ENCODE measurements at places on chromosomes 7 and 10. TPM values are rescaled to one million over a fixed set of nuclear protein-coding genes. Genes with fewer than 3 reads are reported as not detected.

The OR6B1 gene
- not detected for total RNA-seq

DNA sequence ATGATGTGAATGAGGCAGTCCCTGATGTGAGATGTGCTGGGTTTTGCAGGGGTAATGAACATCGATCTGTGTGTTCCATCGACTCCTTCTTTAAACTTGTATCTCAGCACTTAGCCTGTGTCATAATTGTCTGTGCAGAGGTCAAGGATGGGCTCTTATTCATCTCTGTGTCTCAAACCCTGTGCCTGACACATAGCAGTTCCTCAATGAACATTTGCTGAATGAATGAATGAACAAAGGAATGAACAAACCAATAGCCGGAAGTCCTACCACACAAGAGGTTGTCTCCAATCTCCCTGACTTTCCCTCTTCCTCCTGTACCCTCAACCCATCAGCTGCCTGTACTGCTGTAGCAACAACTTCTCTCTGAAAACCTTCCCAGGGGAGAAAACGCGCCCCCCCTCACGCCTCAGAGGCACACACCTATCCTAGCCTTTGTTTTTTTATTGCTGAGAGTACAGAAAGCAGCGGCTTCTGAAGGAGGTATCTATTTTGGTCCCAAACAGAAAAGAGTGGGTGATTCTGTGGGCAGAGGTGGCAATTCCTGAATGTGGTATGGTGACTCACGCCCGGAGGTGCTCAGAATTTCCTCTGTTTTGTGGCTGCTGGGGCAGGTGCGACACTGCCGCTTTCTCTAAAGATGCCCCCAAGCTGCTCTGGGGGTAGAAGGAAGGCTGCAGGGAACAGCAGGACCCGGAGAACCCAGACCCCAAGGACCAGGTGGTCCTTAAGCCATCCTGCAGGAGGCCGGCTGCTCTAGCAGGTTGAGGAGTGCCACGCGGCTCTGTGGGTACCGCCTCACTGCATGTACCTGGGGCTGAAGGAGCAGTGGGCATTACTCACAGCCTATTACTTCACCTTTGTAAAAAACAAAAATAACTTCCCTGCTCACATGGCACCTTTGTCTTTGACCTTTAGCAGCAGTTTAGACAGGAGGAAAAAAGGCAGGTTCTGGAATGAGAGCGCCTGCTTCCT is 9.6 kb downstream of the IL2RA start:
- peaks cover 3% of the 10 kb centered on the region for H3K4me1 ChIP-seq
- H3K4me3 ChIP-seq = no peak overlapping the region
- no peak overlapping the region for H3K27ac ChIP-seq
- no peaks in the 10 kb centered on the region for H3K27me3 ChIP-seq
- DNase-seq = no peak

The AGR2 gene
- total RNA-seq = 25.2 TPM

GRCh38 chr7:142478479-142479220 is 220.8 kb upstream of the PRSS58 start:
- H3K27ac ChIP-seq = no peak overlapping the region
- no peak overlapping the region for H3K4me3 ChIP-seq
- H3K36me3 ChIP-seq = no peaks in the 10 kb centered on the region
- no peaks in the 10 kb centered on the region for H3K4me1 ChIP-seq

The SUN3 gene
- not detected for total RNA-seq

DNA sequence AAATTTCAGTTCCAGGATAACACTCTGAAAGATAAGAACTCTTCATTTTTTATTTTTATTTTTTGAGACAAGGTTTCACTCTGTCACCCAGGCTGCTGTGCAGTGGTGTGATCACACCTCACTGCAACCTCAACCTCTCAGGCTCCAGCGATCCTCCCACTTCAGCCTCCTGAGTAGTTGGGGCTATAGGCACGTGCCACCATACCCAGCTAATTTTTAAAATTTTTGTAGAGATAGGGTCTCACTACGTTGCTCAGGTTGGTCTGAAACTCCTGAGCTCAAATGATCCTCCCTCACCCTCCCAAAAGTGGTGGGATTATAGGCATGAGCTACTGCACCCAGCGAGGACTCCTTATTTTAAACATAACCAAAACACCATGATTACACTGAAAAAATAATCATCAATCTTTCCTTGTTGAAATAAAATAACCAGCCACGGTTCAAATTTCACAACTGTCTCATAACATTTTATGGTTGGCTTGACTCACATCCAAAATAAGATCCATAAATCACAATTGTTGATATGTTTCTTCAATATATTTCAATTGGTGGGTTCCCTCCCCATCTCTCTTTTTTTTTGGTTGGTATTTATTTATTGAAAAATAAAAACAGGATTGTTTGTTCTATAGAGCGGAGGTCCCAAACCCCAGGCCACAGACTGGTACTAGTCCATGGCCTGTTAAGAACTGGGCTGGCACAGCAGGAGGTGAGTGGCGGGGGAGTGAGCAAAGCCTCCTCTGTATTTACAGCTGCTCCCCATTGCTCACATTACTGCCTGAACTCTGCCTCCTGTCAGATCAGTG is 60.1 kb upstream of the FAM171A1 start:
- peaks cover 51% of the 10 kb centered on the region for H3K4me1 ChIP-seq
- no peak overlapping the region for H3K4me3 ChIP-seq
- H3K36me3 ChIP-seq = no peaks in the 10 kb centered on the region
- no peaks in the 10 kb centered on the region for H3K27me3 ChIP-seq

The AKR1C4 gene
- total RNA-seq = not detected

The GNAI1 gene
- 11.1 TPM for total RNA-seq

DNA sequence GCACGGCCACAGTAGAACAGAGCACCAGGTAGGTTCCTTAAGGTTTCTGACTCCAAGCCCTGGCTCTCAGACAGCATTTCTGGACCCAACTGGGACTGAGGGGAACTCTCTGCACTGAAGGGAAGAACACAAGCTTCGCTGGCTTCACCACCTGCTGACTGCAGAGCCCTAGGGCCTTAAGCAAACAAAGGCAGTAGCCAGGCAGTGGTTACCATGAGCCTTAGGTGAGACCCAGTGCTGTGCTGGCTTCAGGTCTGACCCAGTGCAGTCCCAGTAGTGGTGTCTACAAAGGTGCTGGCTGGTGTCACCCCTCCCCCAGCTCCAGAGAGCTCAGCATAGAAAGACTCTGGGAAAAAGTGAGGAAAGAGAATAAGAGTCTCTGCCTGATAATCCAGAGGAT is 59.5 kb downstream of the SIRT1 start:
- no peaks in the 10 kb centered on the region for H3K4me1 ChIP-seq
- H3K4me3 ChIP-seq = no peak overlapping the region
- H3K27ac ChIP-seq = no peak overlapping the region
- H3K36me3 ChIP-seq = peaks cover 22% of the 10 kb centered on the region
- no peak for DNase-seq

The NPY4R2 gene
- not detected for total RNA-seq

GRCh38 chr7:7554649-7555575 is 11.8 kb upstream of the MIOS start:
- no peaks in the 10 kb centered on the region for H3K27me3 ChIP-seq
- no peak overlapping the region for H3K4me3 ChIP-seq
- DNase-seq = no peak
- H3K36me3 ChIP-seq = no peaks in the 10 kb centered on the region

- no peaks in the 10 kb centered on the region for H3K36me3 ChIP-seq
- H3K27me3 ChIP-seq = no peaks in the 10 kb centered on the region
- no peak for DNase-seq
- H3K4me1 ChIP-seq = peaks cover 29% of the 10 kb centered on the region
- peak within 1 kb of the TSS; percentile 75 for H3K4me3 ChIP-seq
- peak within 1 kb of the TSS; percentile 92 for H3K27ac ChIP-seq
Measured at GRCh38 chr7:135147899-135148721, at the start of gene TMEM140. Gene TMEM140, plus strand, starts transcription at chr7:135148072. Its CDS starts 16,370 bp downstream, at chr7:135164442.

- no peak overlapping the region for H3K4me3 ChIP-seq
- no peaks in the 10 kb centered on the region for H3K36me3 ChIP-seq
- no peaks in the 10 kb centered on the region for H3K27me3 ChIP-seq
- H3K4me1 ChIP-seq = peaks cover 5% of the 10 kb centered on the region
Measured at GRCh38 chr10:32005050-32005449, 51.2 kb downstream of the KIF5B start.

DNA sequence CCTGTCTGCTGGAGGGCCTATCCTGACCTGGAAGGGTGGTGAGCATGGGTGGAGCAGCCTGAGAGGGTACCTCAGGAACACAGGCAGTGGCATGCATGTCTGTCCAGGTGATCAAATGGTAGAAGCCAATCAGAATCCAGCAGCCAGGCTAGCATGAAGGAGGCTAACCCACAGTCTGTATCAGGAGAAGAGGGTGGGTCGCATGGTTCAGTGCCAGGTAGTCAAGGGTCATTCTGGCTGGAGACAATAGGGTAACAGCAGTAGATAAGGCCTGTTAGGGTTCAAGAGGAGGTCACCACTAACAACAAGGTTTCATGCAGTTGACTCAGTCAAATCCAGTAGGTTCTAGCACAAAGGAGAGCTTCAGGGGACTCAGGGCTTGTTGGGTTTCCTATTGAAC is 10.4 kb downstream of the ALDH18A1 start:
- H3K27ac ChIP-seq = no peak overlapping the region
- H3K27me3 ChIP-seq = no peaks in the 10 kb centered on the region
- no peaks in the 10 kb centered on the region for H3K4me1 ChIP-seq
- peaks cover 13% of the 10 kb centered on the region for H3K36me3 ChIP-seq
- no peak overlapping the region for H3K4me3 ChIP-seq
- no peak for DNase-seq

The HIBADH gene
- total RNA-seq = 21.7 TPM

DNA sequence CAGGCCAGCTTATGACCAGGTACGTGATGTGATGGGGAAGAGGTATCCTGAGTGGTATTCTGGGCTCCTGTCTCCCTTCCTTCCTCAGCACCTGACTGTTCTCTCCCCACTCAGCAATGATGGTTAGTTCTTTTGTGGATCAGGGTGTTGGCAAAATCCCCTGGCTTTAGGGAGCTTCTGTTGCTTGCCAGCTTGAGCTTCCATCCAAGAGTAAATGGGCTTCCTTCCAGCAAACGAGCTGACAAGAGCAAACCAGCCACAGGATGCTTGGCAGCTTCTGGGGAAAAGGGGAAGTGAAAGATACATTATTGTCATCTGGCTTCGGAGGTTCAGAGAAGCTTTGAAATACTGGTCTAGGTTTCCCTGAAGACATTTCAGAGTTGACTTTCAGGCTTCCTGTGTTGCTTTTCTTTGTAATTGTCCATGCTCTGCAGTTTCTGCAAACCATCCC is 5.2 kb downstream of the DUSP5 start:
- H3K4me1 ChIP-seq = peaks cover 26% of the 10 kb centered on the region
- H3K27ac ChIP-seq = no peak overlapping the region
- DNase-seq = no peak

DNA sequence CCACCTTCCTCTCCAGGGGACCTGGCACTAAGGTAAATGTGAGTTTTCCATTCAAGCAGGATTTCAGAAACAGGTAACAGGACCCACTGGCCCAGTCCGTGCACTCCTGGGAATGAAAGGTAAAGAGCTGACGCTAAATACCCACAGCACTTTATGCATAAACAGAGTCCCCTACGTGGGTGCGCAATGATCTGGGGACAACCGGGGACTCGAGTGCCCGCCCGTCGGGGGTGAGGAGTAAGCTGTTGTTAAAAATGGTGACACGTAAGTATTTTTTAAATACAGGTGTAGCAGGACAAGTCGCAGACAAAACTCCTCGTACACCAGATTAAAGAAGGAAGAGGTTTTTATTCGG is 47.2 kb upstream of the PPP2R2D start:
- no peaks in the 10 kb centered on the region for H3K4me1 ChIP-seq
- DNase-seq = no peak
- H3K36me3 ChIP-seq = no peaks in the 10 kb centered on the region
- no peak overlapping the region for H3K27ac ChIP-seq
- H3K27me3 ChIP-seq = no peaks in the 10 kb centered on the region

- H3K4me1 ChIP-seq = peaks cover 9% of the 10 kb centered on the region
- H3K36me3 ChIP-seq = no peaks in the 10 kb centered on the region
- H3K4me3 ChIP-seq = no peak overlapping the region
Measured at GRCh38 chr7:29499932-29500331, 63.7 kb upstream of the PRR15 start.

The PAX4 gene
- total RNA-seq = not detected

- no peaks in the 10 kb centered on the region for H3K36me3 ChIP-seq
- H3K27ac ChIP-seq = no peak overlapping the region
- no peak for DNase-seq
- H3K4me1 ChIP-seq = no peaks in the 10 kb centered on the region
Measured at GRCh38 chr7:71787513-71787912, 624.6 kb downstream of the CALN1 start.

DNA sequence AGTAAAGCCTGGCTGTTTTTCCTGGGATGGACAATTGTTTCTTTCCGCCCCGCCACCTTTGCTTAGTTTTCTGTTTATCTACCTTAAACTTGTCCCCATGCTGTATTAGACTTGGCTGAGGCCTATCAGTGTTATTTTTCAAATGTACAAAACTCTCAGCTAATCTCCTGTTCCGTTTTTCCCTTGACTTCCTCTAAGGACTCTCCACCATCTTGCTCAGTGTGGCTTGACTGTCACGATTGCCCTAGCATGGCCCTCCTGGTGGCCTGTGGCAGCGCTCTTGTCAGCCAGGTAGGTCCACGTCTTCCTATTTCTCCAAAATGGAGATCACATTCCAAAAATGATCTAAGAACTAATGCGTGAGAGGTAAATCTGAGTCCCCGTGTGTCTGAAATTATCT is 36.7 kb downstream of the BAIAP2L1 start:
- H3K27me3 ChIP-seq = no peaks in the 10 kb centered on the region
- no peak for DNase-seq
- no peaks in the 10 kb centered on the region for H3K4me1 ChIP-seq
- H3K36me3 ChIP-seq = no peaks in the 10 kb centered on the region

DNA sequence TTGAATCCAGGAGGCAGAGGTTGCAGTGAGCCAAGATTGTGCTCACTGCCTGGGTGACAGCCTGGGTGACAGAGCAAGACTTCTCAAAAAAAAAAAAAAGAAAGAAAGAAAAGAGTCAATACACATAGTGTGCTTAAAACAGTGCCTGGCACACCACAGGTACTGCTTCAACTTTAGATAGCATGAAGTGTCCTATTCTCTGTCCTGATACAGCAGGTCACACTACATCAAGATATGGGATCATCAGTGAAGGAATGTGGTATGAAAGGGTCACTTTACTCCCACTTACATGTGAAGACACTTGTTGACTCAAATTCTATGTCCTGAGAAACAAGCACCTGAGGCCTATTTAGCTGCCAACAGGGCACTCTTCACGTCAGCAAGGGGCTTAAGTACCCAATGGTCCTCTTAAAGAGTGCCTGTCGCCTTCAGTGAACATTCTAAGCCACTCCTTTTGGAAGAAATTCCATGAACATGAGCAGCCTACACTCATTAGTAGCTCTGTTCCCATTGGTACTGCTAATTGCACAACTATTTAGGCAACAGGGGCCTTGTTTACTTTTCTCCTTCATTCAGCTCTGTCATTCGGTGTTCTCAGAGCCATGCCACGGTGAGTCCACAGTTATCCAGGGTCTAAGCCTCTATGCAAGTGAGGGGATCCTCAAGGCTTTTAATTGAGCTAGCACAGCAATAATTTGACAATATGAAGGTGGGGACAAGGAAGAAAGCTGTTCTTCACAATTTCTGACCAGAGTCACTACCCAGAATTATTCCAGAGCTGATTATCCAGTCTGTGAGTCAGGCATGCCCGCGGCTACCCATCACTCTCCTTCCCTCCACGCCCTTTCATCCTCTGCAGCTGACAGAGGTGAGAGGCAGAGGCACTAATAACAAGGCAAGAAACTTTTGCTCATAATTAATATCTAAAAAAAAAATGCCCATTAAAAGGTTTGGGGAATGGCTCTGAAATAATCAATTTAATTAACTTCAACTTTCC is 56.6 kb upstream of the PTN start:
- no peak overlapping the region for H3K4me3 ChIP-seq
- H3K4me1 ChIP-seq = no peaks in the 10 kb centered on the region
- no peak for DNase-seq
